ENCODE measurements at places on chromosomes 7 and 10.

DNA sequence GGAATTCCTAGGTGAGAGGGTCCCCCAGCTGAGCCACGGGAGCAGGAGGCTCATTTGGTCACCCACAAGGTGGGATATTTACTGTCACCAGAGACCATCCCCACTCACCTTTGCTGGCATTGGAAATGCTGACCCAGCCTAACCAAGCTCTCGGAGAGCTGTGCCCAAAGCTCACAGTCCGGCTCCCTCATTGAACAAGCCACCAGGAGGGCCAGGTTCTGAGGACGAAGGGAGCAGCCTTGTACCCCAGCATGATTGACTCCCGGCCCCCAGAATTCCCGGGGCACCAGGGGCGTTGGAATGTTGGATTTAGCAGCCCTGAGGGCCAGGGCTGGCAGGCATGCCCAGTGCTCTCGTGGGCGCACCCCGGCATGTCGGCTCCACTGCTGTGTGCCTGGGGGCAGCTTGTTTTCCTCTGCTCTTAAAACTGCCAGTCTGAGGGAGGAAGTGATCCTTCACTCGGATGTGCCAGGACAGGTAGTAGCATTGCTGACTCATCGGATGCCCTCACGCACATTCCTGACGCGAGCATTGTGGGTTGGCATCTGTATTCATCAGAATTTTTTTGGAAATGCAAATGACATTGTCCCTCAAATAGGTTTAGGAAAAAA lies 23.3 kb downstream of the CLIP2 start:
- DNase-seq, result no peak

- no peak for DNase-seq
These were observed 184.6 kb downstream of the ST7 start for GRCh38 chr7:117137868-117138267.

GRCh38 chr10:127149501-127150081 lies 46.8 kb downstream of the INSYN2A start:
- DNase-seq, result no peak

DNA sequence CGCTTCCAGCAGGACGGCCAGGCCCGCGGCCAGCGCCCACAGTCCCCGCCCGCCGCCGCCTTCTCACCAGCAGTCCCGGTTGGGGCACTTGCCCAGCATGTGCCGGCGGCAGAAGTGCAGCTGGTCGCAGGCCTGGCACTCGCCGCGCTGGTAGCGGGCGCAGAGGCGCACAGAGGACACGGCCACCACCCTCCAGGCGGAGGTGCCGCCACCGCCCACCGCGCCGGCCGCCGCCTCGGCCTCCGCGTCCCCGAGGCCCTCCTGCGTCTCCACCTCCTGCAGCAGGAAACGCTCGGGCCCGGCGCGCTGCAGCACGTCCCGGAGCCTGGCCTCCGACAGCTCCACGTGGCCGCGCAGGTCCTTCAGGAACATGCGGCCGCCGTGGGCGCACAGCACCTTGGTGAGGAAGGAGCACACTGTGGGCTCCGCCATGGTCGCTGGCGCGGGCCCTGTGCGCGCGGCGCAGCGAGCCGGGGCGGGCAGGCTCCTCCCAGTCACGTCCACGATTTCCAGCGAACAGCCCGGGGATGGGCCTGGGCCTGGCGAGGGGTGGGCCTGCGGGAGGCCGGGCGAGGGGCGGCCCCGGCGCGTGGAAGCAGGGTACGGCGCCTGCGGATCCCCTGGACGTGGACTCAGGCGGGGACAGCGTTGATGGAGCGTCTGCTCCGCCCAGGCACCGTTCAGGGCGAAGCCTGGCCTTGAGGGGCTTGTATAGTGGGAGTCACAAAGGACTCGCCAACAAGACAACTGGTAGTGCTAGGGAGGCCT lies at the start of gene ZC3HAV1L:
Gene ZC3HAV1L (minus strand): TSS at position 457 of the 768 bp plus-strand sequence. CDS start 25 bp downstream, at position 432.
- DNase-seq, result peak; percentile 50

DNA sequence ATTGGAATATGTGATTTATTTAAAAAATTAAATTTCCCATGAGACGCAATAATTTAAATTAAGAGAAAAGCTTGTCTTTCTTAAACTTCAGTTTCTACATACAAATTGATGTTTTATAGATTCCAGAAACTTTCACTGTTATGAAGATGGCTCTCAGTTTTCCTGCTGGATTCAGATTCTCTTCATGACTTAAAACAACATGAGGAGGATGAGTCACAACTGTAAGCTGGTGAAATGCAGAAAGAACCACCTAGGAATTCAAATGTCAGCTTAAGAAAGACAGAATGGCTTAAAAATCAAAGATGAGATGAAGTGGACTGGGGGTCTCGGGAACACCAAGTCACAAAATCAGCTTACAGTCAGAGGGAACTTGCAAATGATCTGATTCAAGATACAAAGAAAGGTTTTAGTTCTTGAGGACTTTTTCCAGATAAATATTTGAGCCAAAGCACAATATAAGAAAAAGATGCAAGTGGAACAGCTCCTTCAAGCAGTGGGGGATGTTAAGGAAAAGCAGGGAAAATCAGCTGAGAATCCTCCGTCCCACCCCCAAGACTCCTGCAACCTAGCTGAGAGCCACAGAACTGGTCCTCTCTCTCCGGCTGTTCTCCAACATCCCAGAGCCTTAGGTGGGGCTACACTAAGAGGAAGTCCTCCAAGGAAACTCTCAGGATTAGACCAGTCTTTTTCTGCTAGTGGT lies 279.8 kb downstream of the KCNMA1 start:
- no peak for DNase-seq
